T-cell (primary cell): ENCODE measurements at places on chromosomes 6 and 20.

GRCh38 chr20:48709744-48710143, 118.1 kb downstream of the PREX1 start:
- no peak for DNase-seq
- no peak overlapping the region for H3K27ac ChIP-seq
- H3K4me3 ChIP-seq: no peak overlapping the region

DNA sequence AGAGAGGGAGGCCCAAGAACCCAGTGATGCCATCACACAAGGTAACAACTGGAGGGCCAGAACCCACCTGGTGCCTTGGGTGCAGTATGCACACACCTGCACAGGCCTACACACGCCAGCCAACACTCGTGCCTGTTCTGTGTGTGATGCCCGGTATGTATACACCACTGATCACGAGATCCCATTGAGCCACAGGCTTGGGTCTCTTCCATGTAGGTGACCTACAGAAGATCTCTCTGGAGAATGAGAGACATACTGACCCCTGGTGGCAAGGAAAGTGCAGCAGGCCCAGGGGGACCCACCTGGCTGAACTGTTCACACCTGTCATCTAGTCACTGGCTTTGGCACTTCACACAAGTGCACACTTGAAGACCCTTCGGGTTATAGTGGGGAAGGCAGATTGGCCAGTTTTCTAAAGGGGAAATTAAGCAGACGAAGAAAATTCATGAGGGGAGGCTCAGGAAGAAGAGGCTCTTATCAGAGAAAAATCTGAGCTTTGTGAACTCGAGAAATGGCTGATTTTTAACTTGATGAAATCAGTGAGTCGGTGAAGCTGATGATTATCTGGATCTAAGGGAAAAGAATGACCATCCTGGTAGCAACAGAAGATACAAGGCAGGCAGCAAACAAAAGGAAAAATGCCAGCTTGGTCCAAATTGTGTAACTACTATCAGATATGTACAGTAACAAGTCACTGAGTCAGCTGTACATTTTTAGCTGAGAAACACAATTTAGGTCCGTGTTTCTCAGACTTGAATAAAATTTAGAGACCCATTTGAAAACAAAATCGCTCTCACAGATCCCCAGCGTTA, 69.1 kb upstream of the PBOV1 start:
- H3K27me3 ChIP-seq: no peaks in the 10 kb centered on the region
- no peaks in the 10 kb centered on the region for H3K4me1 ChIP-seq
- no peak overlapping the region for H3K27ac ChIP-seq
- no peaks in the 10 kb centered on the region for H3K36me3 ChIP-seq

DNA sequence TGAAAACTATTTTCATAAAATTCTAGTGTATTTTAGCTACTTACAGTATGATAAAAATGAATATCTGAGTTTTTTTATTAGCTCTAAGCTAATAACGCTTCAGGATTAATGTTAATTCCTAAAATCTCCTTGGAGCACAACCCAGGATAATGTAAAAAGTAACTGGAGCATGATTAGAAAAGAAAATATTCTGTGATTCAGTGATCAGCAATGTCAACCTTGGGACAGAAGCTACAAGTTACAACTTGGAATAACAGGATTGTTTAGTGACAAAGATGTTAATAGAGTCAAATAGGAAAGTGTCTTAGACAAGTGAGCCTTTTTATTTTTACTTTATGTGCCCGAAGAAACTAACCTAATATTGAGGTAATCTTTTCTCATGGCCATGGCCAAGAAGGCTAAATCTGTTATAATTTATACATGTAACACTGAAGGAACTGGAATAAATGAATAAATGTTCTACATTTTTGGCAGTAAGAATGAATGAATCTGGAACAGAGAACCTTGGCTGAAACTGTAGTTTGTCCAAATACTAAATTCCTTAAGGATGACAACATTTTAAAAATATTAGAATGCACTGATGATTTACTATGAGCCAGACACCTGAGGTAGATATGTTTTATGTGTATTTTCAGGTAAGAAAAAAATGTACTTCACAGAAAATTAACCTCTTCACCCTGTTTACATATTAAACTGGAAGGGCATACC, 994.0 kb downstream of the GRIK2 start:
- no peak overlapping the region for H3K27ac ChIP-seq
- H3K36me3 ChIP-seq: no peaks in the 10 kb centered on the region
- no peak overlapping the region for H3K4me3 ChIP-seq
- no peaks in the 10 kb centered on the region for H3K27me3 ChIP-seq
- no peaks in the 10 kb centered on the region for H3K4me1 ChIP-seq
- DNase-seq: no peak

- no peak overlapping the region for H3K4me3 ChIP-seq
- H3K4me1 ChIP-seq: no peaks in the 10 kb centered on the region
- H3K27me3 ChIP-seq: no peaks in the 10 kb centered on the region
Measured at GRCh38 chr20:46700481-46700880, 9.0 kb upstream of the SLC2A10 start.

- H3K4me1 ChIP-seq: peaks cover 5% of the 10 kb centered on the region
- H3K27me3 ChIP-seq: no peaks in the 10 kb centered on the region
- H3K4me3 ChIP-seq: no peak overlapping the region
Measured at GRCh38 chr20:36633285-36633772, 12.7 kb downstream of the SLA2 start.

GRCh38 chr20:38221119-38221589, 39.4 kb downstream of the KIAA1755 start:
- H3K36me3 ChIP-seq: no peaks in the 10 kb centered on the region
- no peak overlapping the region for H3K4me3 ChIP-seq
- H3K27ac ChIP-seq: no peak overlapping the region
- H3K4me1 ChIP-seq: no peaks in the 10 kb centered on the region

DNA sequence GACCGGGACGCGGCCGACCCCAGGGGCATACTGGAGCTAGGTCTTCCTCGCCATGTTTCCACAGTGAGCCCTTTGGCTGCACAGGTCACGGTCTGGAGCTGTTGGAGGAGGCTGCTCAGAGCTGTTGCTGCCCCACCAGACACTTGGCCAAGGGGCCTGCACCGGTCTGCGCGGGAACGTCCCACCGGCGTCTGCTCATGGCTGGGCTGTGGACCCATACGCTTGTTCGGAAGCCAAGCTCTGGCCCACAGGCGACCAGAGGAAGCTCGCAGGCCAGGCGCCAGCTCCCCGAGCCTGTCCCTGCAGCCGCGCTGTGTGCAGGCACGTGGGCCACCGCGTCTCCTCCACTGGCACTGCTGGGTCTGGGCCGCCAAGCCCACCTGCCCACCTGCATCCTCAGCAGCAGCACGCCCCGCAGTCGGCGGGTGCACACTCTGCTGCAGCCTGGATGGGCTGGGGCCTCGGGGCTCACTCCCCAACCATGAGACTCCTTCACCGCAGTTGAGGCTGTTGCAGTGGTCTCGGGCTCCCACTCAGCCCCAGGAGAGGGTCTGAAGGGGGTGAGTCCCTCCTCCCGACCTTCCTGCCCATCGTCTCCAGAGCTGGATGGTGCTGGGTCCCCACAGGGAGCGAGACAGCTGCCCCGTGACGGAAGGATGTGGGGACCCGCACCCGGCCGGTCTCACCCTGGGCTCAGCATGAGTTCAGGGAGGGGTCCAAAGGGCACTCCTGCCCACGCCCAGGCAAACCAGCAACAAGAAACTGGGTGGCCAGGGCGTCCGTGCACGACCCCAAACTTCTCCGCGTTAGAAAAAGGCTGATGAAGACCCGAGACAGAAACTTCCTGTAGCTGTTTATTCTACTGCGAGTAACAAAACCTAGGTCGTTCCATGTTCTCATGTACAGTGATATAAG, 15.5 kb upstream of the TCFL5 start:
- H3K36me3 ChIP-seq: peaks cover 25% of the 10 kb centered on the region
- no peaks in the 10 kb centered on the region for H3K4me1 ChIP-seq
- no peak for DNase-seq

- no peak overlapping the region for H3K4me3 ChIP-seq
- H3K4me1 ChIP-seq: no peaks in the 10 kb centered on the region
- DNase-seq: no peak
- no peaks in the 10 kb centered on the region for H3K27me3 ChIP-seq
- no peak overlapping the region for H3K27ac ChIP-seq
Measured at GRCh38 chr6:74932232-74932888, 273.5 kb downstream of the COL12A1 start.

DNA sequence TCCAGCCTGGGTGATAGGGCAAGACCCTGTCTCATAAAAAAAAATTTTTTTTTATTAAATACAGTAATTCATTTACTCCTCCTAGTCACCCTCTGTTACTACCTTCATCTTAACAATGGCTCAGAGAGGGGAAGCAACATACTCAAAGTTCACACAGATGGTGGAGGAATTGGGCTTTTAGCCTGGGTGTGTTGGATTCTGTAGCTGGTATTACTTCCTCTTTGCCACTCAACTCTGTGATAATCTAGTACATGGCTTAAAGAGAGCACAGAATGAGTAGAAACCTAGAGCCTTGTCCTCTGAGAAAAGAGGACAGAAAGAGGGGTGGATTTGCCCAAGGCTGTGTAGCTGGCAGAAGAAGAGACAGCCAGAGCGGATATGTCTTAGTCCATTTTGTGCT, 96.6 kb downstream of the DLGAP4 start:
- H3K4me3 ChIP-seq: no peak overlapping the region
- H3K27ac ChIP-seq: no peak overlapping the region
- no peaks in the 10 kb centered on the region for H3K36me3 ChIP-seq
- H3K27me3 ChIP-seq: peaks cover 38% of the 10 kb centered on the region
- H3K4me1 ChIP-seq: no peaks in the 10 kb centered on the region

GRCh38 chr6:31897612-31898382, at the start of gene EHMT2:
Gene EHMT2, minus strand, starts transcription at chr6:31897698. Its CDS starts 21 bp downstream, at chr6:31897677.
- H3K36me3 ChIP-seq: peaks cover 3% of the 10 kb centered on the region
- H3K27ac ChIP-seq: peak within 1 kb of the TSS; percentile 90
- H3K4me3 ChIP-seq: peak within 1 kb of the TSS; percentile 98
- peak; percentile 83 for DNase-seq

DNA sequence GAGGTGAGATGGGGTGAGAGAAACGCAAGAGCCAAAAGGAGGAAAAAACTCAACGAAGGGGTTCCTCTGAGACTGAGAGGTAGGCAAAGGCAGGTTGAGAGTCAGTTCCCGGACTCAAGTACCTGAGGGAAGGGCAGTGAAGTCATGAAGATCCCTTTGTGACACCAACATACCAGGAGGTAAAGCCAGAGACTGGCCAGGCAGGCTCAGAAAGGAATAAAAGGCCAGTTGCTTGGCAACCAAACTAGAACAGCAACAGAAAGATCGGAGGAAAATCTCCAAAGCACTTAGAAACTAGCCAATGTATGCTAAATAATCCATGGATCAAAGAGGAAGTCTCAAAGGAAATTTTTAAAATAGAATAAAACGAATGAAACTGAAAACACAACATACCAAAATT, 209.8 kb upstream of the PROKR2 start:
- no peak overlapping the region for H3K4me3 ChIP-seq
- H3K36me3 ChIP-seq: no peaks in the 10 kb centered on the region
- peaks cover 5% of the 10 kb centered on the region for H3K4me1 ChIP-seq
- no peak for DNase-seq

- no peaks in the 10 kb centered on the region for H3K4me1 ChIP-seq
- no peak for DNase-seq
- H3K27ac ChIP-seq: no peak overlapping the region
- H3K36me3 ChIP-seq: no peaks in the 10 kb centered on the region
- H3K27me3 ChIP-seq: no peaks in the 10 kb centered on the region
Measured at GRCh38 chr6:4563156-4563555, 213.0 kb upstream of the CDYL start.

GRCh38 chr6:167293088-167293589, 2.0 kb downstream of the UNC93A start:
- H3K4me3 ChIP-seq: no peak overlapping the region
- no peak for DNase-seq
- no peak overlapping the region for H3K27ac ChIP-seq
- H3K4me1 ChIP-seq: peaks cover 3% of the 10 kb centered on the region
- no peaks in the 10 kb centered on the region for H3K36me3 ChIP-seq
- H3K27me3 ChIP-seq: no peaks in the 10 kb centered on the region

DNA sequence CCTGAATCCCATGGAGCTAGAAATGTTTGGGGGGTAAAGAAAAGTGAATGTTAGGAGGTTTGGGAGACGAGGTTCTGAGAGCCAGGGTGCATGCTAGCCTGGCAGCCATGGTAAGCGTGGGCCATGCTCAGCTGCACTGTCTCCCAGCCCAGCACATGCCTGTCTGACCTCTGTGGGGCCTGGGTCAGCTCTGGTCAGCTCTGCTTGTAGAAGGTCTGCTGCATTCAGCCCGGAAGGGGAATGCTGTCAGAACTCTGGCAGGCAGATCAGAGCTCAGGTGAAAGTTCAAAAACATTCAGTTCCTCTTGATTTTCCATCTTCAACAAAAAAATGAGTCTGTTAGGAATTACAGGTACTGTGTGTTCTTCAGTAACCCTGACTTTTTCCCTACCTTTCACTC, 5.8 kb upstream of the GNRH2 start:
- H3K36me3 ChIP-seq: peaks cover 7% of the 10 kb centered on the region
- no peak for DNase-seq
- no peaks in the 10 kb centered on the region for H3K4me1 ChIP-seq
- H3K4me3 ChIP-seq: no peak overlapping the region

- H3K27ac ChIP-seq: no peak overlapping the region
- H3K27me3 ChIP-seq: no peaks in the 10 kb centered on the region
- peaks cover 89% of the 10 kb centered on the region for H3K36me3 ChIP-seq
- H3K4me3 ChIP-seq: no peak overlapping the region
- no peaks in the 10 kb centered on the region for H3K4me1 ChIP-seq
Measured at GRCh38 chr20:35015863-35016193, 60.2 kb downstream of the MYH7B start.

DNA sequence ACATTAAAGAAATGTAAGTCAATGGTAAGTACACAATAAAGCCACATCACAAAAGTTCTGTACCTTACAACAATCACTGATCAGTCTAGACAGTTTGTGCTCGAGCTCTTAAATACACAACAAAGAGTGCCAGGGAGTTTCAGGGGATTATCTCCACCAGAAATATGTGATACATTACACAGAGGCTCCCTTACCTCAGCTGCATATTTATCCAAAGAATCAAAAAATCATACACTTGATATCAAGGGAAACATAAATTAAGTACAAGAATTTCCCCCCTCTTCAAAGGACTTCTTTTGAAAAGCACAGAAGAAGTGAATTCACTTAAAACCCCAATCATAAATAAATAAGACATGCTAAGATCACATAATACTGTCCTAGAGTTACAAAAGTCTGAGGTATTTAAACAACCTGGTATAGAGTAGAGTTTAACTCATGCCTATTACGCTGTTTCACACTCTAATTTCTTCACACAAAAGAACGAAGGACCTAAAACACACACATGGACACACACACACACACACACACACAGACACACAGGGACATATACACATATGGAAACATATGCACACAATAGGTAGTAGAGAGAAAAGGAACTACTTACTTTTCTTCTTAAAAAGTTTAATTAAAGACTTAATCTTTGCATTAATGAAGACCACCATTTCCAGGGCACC, 528 bp downstream of the NHSL1 start:
- no peak overlapping the region for H3K4me3 ChIP-seq
- H3K36me3 ChIP-seq: no peaks in the 10 kb centered on the region
- no peaks in the 10 kb centered on the region for H3K4me1 ChIP-seq
- no peak overlapping the region for H3K27ac ChIP-seq

DNA sequence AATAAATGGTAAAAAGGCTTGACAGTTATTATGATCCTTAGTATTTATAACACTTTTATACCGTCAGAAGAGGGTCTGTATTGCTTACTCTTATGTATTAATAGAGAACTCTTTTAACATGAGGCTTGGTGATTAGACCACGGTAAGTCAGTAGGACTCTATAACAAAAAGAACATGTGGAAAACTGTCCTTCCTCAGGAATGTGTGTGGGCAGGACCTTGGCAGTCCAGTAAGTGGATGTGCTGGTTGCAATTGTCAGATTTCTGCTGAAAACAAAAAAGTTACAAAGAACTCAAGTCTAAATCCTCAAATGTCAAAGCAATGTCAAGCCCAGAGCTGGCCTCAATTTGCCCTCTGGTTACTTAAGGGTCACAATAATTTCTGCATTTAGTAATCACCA, 81.1 kb downstream of the PLCG1 start:
- DNase-seq: no peak
- H3K27ac ChIP-seq: no peak overlapping the region
- no peaks in the 10 kb centered on the region for H3K36me3 ChIP-seq
- no peaks in the 10 kb centered on the region for H3K27me3 ChIP-seq
